ENCODE measurements at places on chromosomes 4 and X.

- DNase-seq = no peak
These were observed 127.6 kb upstream of the INTU start for GRCh38 chr4:127505203-127505602.

DNA sequence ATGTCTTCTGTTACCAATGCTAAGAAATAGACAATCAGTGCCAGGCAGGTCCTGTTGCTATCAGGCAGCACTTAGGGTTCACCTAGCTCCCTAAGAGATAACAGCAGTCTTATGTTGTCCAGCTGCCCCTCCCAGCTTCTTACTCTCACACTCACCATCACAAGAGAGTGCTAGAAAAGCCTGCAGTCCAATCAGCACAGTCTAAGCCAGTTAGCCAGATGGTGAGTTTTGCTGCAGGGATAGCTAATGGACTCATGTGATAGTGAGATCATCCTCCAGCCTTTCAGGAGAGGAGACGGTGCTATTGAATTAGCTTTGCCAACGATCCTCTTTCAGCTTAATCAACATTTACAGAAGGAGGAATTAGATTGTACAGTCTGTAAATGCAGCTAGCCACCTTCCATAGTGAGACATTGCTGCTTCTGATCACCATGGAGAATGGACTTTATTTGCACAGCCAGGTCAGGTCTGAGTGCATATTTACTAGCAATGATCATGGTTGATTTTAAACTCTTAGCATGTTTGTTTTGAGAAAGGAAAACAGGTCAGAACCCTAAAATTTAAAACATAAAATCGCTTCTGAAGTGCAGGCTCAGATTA is 438.3 kb downstream of the CENPC start:
- no peak for DNase-seq

DNA sequence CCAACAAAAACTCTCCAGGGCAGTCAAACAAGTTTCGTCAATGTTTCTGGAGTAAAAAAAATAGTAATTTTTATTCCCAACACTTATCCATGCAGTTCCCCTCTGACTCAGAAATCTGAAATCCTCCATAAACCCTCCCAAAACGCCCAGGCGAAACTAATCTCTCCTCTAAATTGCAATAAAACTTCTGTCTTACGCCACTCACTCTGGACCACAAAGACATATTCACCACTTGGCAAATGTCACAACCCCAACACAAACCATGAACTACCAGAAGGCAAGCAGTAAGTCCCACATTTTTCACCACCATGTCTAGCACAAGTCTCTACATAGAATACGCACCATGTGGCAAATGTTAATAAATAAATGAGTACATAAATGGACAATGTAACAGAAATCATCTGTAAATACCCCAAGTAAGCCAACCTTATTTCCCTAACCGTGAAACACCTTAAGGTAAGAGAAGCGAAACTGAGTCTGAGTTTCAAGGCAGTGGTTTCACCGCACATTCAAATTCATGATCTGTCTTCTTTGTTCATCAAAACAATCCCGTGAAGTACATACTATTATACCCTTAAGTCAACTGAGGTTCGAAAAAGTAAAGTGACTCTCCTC is 1.6 kb downstream of the PAPSS1 start:
- DNase-seq = no peak

DNA sequence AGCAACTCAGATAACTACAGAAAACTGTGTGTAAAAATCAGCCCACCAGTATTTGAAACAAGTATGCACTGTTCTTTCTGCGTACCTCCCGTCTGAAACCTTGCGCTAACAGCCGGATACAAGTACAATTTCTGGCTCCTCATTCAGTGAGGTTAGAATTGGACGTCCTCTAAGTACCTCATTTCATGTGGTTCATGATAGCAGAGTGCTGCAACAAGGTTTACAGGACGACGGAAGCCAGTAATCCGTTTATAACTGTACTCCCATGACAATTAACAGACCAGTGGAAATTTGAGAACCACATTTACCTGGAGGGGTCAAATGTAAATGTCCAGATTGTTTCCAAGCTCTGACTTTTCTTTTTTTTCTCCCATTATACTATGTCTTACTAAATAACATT is 52.9 kb upstream of the TENM3 start:
- no peak for DNase-seq

DNA sequence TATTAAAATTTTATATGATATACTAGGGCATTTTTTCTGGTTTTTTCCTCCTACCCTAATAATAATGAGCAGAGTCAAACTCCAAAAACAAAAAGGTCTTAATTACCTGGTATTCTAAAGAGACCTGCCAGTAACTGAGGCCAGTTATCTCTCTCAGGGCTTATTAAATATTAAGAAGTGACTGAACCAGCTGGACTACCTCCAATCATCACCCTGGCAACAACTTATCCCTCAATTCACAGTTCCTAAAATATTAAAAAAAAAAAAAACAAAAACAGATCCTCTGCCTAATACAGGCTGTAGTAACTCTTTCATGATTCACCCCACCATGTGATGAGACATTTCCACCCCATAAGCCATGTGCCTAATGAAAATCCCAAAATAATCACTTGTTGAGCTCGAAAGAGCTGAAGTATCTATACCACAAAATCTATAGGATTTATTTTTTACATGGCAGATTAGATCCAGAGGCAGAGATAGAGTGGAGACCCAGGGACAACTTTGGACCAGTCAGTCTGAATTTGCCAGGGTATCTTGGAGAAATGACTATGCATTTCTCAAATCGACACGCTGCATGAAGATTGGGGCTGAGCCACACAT is 698.0 kb downstream of the FAT4 start:
- no peak for DNase-seq

DNA sequence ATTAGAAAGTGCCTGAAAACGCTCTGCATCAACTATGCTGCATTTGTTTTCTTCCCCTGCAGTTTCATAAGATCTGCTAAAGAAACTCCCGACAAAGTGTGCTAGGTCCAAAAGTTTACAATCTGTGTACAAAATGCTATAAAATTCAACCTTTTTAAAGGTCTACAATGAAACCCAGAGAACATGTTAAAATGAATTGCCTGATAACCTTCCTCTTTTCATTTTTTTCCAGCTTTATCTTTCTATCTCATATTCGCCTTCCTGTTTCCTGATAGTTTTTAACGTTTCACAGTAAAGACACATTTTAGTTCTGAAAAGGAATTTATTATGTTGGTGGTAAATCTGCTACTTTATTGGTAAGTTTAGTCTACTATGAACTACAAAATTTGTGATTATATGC is 9.5 kb upstream of the HPGDS start:
- DNase-seq = no peak

- no peak for DNase-seq
These were observed 269.9 kb downstream of the CBLL2 start for GRCh38 chrX:22542641-22543040.

DNA sequence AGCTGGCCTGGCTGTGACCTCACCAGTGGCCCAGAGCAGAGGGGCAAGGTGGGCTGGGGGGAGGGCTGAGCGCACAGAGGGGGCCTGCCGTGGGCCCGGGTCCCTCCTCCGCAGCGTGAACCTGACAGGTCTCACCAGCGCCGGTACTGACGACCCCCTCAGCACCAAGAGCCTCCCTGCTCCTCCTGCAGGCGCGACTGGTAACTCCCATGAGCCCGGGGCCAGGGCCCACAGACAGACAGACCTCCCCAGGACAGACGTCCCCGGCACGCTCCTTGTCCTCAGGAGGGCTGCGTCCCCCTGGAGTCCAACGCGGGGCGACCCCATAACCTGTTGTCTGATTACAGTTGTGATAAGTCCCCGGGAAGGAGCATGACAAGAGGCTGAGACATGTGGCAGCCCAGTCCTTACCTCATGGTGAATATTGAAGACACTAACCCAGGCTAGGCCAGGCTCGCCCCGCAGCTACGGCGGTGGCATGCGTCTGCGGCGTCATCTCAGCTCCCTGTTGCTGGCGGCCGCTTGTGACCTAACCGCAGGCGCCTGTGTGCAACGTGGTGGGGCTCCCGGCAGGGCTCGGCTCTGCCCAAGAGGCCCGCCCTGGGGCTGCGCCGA is 8.5 kb downstream of the AKAP17A start:
- no peak for DNase-seq

GRCh38 chr4:173398220-173398619 is 696 bp downstream of the SCRG1 start:
- no peak for DNase-seq

DNA sequence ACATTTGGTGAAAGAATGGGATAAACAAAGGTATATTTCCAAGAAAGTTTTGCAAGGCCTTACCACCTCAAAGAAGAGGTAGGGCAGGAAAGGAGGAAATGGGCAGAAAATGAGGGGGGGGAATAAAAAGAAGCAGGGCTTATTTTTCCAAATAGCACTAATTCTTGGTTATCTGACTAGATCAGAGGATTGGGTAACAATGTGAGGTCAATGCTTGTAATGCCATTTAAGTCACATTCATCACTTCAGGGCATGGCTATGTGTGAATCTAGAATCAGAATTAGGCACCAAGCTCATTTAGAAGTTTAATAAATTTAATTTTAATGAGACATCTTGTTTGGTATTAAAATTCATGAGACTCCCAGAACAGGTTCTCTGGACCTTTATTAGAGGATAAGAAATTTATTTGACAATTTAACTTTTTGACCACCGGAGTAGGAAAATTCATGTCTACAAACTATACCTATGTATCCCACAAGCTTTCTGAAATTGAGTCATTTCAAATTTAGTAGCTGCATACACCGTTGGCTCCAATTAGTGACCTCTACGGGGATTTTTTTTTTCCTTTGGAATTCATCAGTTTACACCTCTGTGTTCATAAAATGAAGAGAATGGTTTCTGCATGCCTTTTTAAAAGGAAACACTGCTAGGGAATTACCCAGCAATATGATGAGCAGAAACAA is 1.4 kb upstream of the STS start:
- no peak for DNase-seq

DNA sequence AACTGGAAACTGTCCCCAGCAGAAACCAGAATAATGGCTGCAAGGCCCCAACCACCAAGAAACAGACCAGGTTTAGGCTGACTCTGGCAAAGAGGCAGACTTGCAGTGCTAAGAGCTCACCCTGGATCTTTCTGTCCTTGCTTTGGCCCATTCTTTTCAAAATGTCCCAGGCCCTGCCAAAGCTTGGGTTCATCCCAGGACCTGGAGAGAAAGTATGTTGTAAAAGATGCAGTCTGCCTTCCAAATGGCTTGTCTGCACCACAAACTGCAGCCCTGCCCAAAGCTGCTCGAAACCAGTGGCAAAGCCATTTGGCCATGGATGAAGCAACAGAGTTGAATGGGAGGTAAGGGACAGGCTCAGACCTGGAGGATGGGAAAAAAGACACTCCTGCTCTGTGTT is 38.0 kb upstream of the LNX1 start:
- no peak for DNase-seq

GRCh38 chr4:13530823-13531624 is 13.3 kb downstream of the NKX3-2 start:
- DNase-seq = no peak

DNA sequence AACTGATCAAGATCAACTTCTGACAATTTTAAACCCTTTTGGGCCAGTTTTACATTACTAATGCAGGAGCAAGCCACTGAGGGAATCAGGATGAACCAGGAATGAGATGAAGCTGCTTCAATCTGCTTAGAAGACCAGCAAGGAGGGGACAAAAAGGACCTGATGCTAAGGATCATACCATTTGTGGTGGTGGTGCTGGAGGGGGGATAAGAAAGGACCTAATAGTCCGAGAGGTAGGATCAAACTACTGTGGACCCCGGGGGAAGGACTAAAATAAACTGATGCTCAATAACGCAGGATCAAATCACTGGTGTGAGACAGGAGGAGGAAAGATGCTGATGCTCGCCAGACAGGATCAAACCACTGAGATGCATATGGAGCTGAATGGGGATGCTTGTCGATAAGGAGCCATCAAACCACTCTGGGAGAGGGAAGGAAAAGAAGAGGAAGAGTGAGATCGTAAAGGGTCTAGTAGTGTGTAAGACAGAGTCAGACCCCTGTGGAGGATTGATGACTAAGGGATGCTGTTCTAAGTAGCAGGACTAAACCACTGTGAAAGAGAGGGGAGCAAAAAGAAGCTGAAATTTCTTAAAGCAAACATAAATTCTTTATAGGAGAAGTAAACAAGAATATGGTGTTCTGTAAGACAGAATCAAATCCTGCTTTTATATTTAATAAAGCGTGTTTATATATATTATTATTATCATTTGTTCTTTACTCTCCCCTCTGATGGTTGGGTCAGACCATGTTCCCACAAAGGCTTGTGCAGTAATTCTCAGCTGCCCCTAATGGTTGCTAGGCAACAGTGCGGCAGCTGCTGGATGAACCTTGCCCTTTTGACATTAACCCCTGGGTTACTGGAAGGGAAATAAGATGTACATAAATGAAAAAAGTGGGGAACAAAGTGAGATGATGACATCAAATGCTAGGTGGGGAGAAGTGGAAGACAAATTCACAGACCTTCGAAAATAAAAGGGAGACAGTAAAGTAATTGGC is 432.5 kb upstream of the FGF16 start:
- DNase-seq = no peak

GRCh38 chrX:3362956-3363355 is 16.5 kb upstream of the MXRA5 start:
- DNase-seq = no peak

GRCh38 chr4:70589785-70590184 is 2.3 kb upstream of the AMBN start:
- no peak for DNase-seq

GRCh38 chrX:40391662-40392061 is 189.1 kb upstream of the ATP6AP2 start:
- no peak for DNase-seq

DNA sequence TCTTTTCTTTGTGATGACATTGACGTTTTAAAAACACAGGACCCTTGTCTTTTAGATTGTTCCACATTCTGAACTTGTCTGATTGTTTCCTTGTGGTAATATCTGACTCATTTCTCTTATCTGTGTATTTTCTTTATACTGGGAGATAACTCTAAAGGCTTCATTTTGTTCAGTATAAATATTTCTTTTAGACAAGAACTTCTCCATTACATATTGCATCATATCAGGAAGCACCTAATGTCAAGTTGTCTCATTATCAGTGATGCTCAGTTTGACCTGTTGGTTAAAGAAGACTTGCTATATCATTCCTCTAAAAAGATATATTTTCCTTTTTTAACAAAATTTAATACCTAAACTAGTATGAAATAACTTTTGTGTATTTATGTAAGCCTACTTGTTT is 152.3 kb upstream of the BMP3 start:
- no peak for DNase-seq

- DNase-seq = no peak
These were observed 1064.7 kb upstream of the GRIA3 start for GRCh38 chrX:122119361-122119760.

GRCh38 chrX:68440940-68441339 is 7.6 kb upstream of the OPHN1 start:
- no peak for DNase-seq

- no peak for DNase-seq
These were observed 25.1 kb downstream of the RRAGB start for GRCh38 chrX:55742649-55743048.

DNA sequence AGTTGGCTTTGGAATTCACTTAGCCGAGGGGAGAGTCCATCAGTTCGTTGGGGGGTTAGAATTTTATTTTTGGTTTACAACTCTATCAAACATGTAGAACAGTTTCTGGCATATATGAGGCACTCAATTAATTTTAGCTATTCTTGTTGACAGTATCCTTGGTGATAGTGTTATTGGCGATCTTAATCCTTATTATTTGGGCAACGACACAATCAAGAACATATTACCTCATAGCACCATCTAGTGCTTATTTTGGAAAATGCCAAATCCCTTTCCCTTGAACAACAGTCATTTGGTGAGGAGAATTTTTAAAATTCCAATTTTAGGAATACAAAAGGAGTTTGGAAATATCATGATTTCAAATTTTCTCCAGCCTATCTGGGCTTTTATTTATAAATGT is 17.9 kb upstream of the PGRMC1 start:
- no peak for DNase-seq
